Non-pigmented ciliary epithelial cell (primary cell): ENCODE measurements at places on chromosomes 1 and 21.

DNA sequence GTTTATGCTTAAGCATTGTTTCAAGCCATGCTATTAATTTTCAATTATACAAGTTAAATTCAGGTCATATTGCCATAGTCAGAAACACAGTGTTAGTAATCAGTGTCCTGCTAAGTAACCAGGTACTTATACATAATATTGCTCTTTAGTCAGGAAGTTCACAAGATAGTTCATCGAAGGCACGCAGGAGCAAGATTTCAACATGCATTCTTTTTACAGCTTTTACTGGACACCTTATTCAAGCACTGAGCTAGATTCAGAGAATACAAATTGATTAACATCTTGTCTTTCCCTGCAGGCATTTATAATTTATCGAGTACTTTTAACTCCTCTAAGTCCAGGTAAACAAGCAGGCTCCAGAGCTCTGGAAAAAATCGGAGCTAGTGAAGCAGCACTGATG, 202.3 kb upstream of the BRINP3 start:
- DNase-seq = no peak

DNA sequence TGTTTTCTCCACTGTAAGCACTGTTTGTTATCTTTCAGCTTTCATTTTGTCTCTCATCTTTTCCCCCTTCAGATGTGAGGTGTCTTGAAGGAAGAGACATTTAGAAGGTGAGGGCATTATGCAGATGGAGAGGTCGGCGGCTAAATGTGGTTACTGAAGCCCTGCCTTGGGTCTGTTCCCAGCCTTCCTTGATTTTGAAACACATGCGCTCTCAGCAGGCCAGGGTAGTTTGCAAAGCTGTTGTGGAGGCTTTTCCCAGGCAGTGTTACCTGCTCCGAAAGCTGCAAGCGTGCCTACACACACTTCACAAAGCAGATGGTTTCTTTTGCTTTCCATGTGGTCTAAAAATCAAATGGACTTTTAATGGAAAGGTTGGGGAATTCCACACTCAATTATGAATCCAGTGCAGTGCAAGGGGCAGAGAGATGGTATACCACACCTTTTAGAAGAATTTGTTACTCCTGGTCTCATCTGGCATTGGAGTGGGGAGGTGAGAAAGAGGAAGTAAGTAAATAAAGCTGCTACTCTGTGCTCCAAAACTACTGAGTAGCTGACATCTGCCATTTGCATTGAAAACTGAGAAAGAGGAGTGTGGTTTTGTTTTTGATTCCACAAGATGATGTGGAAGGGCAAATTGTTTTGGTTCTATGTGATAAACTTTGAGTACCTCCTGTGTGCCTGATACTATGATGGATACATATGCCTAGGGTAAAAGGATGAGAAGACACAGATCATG, 91.9 kb downstream of the NFIA start:
- DNase-seq = no peak

- no peak for DNase-seq
Measured at GRCh38 chr1:48470950-48471690, 884 bp downstream of the SPATA6 start.

DNA sequence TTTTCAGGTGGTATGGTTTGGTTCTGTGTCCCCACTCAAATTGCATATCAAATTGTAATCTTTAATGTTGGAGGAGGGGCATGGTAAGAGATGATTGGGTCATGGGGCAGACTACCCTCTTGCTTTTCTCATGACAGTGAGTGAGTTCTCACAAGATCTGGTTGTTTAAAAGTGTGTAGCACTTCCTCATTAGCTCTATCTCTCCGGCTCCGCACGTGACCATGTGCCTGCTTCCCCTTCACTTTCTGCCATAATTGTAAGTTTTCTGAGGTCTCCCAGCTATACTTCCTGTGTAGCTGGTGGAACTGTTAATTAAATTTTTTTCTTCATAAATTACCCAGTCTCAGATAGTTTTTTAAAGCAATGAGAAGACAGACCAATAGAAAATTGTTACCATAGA, 843.2 kb downstream of the AMY1C start:
- DNase-seq = no peak

DNA sequence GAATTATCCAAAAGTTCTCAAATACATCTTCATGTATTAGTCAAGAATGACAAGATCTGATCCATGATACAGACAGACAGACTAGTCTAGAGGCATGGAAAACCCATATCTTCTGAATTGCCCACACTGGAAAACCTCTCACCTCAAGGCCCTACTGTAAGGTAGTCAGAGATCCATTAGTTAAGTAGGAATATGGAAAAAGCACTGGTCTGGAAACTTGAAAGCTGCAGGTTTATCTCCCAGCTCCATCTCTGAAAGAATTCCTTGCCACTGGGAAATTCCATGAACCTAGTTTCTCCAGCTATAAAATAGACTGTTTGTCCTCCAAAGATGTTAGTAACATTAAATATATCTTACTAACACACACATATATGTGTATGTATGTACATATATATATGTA, 169.2 kb downstream of the AKT3 start:
- no peak for DNase-seq

DNA sequence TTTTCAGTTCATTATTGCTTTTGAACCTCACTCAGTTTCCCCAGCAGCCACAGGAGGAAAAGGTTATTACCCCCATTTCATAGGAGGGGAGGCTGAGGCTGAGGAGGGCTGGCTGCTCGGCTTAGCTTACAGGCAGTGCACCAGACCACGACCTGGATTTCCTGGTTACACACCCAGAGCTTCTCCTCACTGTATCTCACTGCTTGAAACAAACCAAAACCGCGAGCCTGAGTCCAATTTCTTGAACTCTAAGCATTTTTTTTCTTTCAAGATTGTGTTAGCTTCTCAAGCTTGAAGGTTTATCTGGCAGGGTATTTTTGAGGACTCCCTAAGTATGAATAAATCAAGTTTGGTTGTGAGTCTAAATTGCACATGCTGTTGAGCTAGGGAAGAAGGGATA, 188.9 kb upstream of the EDN2 start:
- DNase-seq = no peak

- no peak for DNase-seq
Measured at GRCh38 chr1:57058652-57059501, 93.1 kb upstream of the C8B start.
